ENCODE measurements at places on chromosomes 7 and 10.

GRCh38 chr7:957418-958220 is 3.1 kb upstream of the ADAP1 start:
- peak; percentile 91 for DNase-seq

DNA sequence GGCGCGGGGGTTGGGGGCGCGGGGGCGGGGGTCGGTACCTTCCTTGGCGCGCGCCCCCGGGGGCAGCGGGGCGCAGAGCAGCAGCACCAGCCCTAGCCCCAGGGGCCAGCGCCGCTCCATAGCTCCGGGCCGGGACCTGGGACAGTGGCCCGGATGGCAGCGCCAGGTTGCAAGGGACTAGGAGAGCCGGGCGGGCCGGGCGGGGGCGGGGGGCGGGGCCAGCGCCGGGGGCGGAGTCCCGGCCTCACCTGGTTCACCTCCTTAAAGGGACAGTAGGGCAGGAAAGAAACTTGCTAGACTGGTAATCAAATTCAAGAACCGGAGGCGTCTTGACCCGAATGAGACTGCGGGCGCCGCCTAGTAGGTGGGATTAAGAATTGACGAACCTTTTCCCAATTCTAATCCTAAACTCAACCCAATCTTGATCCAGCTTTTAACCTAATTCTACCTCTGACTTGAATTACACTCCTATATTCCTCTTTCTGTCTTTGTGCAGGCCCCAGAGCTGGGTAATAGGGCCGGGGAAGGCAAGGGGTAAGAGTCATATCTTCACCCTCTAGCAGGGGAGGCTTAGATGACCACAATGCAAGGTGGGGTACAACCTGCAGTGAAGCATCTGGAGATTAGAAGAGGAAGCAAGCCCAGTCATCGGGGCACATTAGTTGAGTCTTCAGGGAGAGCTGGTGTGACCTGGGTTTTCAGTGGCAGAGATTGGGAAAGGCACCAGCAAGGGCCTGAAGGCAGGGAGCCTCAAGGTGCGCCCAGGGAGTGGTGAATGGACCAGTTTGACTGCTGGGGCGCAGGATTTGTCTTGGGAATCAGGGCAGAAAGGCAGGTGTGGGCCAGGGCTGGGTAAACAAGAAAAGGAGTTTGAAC is at the start of gene EPHA1:
TSS of gene EPHA1 (minus strand) at position 171 of the 876 bp plus-strand sequence. CDS start at position 120, 51 bp downstream.
- DNase-seq: peak; percentile 33

- DNase-seq: no peak
These were observed 188.3 kb downstream of the DGKB start for GRCh38 chr7:14714161-14714728.

- no peak for DNase-seq
These were observed 282.7 kb upstream of the FZD8 start for GRCh38 chr10:35924759-35925158.

DNA sequence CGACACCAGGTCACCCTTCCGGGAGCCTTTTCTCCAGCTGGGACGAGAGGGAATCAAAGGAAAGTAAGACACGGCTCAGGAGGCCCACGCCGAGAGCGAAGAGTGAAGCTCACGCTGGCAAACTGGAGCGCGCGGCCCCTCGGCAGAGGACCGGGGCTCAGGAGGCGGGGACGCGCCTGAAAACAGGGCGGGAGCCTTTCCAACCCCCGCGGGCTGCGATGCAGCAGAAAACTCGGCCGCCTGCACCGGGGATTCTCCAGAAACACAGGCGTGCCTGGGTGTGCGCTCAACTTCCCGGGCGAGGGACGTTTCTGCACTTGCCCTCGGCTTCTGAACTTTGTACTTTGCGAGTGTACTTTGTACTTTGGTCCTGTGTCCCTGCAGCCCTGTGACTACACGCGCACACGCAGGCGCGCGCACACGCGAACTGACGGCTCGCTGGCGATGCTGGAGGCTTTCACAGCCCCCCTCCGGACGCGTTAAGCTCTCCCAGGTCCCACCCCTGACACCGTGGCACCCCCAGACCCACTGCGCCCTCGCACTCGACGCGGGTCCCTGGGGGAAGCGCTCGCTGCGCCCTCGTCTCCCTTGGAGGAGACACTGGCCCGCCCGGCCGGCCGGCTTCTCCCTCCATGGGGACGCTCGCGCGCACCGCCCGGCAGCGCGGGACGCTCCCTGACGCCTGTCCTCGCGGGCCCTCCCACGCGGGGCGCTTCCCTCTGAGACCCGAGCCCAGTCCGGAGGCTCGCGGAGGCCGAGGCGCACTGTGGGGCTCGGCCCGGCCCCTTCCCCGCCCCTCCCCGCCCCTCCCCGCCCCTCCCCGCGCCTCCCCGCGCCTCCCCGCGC is 588 bp upstream of the PAOX start:
- DNase-seq: peak; percentile 74

GRCh38 chr10:102065561-102066398 is 631 bp downstream of the HPS6 start:
- DNase-seq: peak; percentile 28

- no peak for DNase-seq
These were observed 290.8 kb downstream of the DNAJB6 start for GRCh38 chr7:157627646-157628045.

- no peak for DNase-seq
These were observed 38.2 kb downstream of the DLG5 start for GRCh38 chr10:77888356-77888703.

GRCh38 chr7:44274623-44274975 is 50.8 kb downstream of the CAMK2B start:
- no peak for DNase-seq

DNA sequence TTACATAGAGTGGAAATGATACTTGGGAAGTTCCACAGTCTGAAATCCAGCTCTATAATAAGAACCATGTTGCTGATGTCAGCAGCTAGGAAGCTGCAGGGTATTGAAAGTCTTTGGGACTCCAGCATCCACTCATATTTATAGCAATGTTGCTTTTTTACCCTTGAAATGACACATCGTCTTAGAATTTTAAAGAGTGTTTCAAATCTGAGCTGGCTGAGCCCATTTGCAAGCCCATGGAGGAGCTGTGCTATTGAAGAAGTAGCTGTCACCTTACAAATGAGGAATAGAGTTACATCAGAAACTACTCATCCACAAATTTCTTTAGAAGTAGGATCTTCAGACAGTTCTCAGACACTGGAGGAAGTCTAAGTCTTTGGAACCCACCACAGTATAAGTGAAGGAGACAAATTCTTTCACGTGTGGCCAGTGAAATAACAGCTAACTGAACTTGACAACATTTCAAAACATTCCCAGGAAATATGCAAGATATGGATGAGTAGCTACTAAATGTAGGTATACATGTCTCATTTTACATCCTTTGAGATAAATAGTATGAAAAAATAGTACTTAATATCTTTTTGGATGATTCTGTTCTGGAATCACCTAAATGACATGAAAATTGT is 203.6 kb downstream of the ZNF365 start:
- DNase-seq: no peak

DNA sequence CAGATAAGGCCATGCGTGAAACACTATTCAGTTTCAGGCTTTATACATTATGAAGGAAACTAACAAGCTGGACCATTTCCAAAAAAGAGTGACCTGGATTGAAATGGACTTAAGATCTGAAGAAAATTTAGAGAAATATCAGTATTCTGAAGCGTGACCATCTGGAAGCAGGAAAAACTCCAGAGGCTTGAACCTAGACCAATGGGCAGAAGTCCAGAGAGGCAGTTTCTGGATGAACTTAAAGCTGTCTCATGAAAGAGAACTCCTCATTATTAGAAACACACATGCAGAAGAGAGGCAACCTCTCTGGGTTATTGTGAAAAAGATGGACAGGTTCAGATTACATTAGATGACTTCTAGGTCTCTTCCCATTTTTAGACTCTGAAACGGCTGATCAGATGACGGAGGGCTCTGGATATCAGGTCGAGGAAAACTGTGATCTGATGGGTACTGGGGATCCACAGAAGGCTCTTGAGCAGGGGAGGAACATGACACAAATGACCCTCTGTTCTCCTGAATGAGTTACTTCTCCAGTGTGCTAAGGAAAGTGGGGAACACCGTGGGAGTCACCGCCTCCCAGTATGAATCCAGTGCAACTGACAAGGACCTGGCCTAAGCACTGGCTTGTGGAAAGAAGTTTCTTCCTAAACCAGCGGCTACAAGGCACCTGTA is 116.5 kb downstream of the SPDYE5 start:
- no peak for DNase-seq

GRCh38 chr10:130929422-130930325 is 381.8 kb downstream of the TCERG1L start:
- DNase-seq: no peak

DNA sequence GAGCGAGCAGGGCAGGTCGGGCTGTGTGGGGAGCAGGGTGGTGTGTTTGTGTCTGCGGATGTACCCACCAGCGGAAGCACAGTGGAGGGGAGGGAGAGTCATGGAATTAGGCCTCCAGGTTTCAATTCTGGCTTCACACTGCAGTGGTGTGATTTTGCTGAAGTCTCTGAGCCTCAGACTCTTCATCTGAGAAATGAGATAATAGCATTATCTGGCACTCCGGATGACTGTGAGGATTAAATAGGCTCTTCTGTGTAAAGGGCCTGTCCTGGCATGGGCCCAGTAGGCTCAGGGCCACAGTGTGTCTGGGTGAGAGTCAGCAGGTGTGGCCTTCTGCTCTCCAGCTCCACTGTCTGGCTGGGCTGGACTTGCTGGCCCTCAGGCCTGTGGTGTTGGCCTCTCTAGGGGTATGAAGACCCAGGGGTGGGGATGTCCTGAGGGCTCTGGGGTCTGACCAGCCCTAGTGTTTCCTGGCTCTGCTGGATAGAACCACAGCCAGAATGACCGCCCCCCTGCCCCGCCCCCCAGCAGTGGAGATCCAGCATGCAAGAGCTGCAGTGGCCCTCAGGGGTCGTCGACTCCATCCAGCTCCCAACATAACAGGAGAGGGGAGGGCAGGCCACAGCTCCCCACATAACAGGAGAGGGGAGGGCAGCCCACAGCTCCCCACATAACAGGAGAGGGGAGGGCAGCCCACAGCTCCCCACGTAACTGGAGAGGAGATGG is 178.6 kb downstream of the RPS24 start:
- no peak for DNase-seq

Data from HL-60 (cell line).